Lower leg skin (tissue), 4 donors: ENCODE measurements at places on chromosomes 16 and 17.
A peak's percentile ranks its signal among the peaks of the same experiment; 100 is the strongest.

DNA sequence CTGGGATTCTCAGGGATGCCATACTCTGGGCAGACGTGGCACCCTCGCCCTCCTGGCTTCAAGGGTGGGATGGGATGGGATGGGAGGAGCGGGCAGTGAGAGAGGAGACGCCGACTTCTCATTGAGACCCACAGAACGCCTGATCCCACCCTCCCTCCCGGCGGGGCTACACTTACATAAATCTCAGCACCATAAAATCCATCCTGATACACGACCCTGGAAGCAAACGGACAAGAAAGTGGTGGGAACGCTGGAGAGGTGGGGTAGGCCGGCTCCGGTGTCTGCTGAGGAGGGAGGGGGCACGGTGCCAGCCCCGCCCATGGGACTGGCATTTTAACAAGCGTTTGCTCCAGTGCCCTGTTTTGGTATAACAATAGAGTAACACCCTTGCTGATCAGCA is 21.9 kb downstream of the ENGASE start:
- no peak for DNase-seq

GRCh38 chr16:20865420-20866131 is 34.6 kb downstream of the DCUN1D3 start:
- DNase-seq, result no peak

DNA sequence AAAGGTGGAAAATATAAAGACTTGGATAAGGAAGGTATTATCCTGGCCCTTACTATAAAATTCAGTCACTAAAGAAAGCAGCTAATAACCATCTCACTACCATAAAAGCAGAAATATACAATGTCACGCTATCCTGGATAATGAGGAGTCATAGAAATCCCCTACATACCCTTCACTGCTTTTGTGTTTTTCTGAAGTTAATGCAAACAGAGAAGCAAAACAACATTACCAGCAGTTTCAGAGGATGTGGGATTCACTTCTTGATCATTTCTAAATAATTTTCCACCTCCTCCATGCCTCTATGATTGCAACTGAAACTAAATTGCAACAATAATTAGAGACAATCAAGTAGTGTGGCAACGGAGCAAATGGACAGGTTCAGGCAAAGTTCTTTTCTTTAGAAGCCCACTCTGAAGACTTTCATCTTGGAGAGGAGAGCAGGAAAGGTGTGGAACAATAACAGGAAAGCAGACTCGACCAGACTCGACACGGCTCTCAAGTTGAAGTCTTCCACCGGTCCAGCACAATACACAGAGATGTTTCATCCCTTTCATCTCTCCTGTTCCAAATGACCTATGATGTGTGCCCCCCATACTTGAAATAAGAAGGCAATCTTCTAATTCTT is 10.2 kb downstream of the CYTH1 start:
- no peak for DNase-seq

DNA sequence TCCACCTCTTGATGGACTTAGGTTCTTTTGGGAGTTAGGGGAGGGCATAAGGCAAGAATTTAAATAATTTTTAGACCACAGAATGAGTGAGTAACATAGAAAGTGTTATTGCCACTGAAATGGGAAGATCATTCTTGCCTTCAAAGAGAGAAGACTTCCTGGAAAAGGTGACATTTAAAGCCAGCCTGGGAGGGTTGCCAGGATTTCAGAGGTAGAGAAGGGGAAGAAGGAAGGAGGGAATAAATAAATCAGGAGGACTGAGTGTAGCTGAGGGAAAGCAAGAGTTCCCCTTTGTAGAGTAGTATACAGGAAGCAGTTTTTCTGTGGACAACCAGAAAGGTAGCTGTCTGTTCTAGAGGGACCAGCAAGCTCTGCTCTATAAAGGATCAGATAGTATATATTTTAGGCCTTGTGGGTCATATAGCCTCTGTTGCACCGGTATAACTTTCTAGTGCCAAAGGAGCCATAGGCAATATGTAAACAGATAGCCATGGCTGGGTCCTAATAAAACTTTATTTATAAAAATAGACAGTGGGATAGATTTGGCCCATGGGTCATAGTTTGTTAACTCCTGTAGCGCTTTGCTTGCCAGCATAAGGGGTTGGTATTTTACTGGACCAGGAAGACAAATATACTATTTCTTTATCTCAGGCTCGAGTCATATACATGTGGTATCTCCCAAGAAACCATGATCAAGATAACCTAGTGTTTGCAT is 147.2 kb upstream of the CACNG5 start:
- DNase-seq, result no peak

- DNase-seq, result peak; percentile 58
Measured at GRCh38 chr17:36791942-36792475, 145.3 kb upstream of the LHX1 start.

DNA sequence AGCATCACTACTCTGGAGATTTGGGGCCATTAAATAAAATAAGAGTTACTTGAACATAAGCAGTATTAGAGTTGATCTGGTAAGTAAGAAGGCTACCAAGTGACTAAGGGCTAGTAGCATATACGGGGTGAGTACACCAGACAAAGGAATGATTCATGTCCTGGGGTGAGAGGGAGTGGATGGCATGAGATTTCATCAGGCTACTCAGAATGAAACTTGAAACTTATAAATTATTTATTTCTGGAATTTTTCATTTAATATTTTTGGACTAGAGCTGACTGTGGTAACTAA is 2.3 kb downstream of the SLFN5 start:
- no peak for DNase-seq
